Fibroblast of pulmonary artery (primary cell): ENCODE measurements at places on chromosomes 2 and 18.
A peak's percentile ranks its signal among the peaks of the same experiment; 100 is the strongest.

GRCh38 chr2:187403568-187404260 lies 44.3 kb downstream of the CALCRL start:
- DNase-seq = peak; percentile 44

DNA sequence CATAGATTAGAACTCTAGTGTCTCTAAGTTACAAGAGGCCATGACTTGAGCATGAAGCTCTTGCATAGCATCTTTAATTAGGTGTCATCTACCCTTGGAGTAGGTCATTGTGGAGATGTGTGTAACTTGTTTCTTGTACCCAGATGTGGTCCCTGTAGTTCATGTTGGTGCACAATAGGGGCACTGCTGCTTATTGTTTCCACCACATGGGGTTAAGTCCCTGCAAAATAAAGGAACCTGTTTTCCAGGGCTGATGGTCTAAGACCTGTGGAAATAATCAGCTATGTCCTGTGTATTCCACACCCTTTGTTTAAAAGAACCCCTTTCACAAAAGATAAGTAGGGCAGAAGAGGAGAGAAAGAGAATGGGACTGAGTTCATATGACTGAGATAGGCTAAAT lies 28.6 kb downstream of the ASXL3 start:
- DNase-seq = no peak

- DNase-seq = peak; percentile 31
Measured at GRCh38 chr2:226611944-226612318, 187.7 kb downstream of the IRS1 start.

- DNase-seq = no peak
Measured at GRCh38 chr18:54736981-54737380, 91.3 kb upstream of the RAB27B start.

GRCh38 chr2:233061591-233062450 lies 1.7 kb downstream of the INPP5D start:
- no peak for DNase-seq

GRCh38 chr18:26926066-26926675 lies 60.7 kb upstream of the AQP4 start:
- DNase-seq = no peak

GRCh38 chr2:178109813-178110212 lies 2.4 kb upstream of the RBM45 start:
- peak; percentile 68 for DNase-seq

DNA sequence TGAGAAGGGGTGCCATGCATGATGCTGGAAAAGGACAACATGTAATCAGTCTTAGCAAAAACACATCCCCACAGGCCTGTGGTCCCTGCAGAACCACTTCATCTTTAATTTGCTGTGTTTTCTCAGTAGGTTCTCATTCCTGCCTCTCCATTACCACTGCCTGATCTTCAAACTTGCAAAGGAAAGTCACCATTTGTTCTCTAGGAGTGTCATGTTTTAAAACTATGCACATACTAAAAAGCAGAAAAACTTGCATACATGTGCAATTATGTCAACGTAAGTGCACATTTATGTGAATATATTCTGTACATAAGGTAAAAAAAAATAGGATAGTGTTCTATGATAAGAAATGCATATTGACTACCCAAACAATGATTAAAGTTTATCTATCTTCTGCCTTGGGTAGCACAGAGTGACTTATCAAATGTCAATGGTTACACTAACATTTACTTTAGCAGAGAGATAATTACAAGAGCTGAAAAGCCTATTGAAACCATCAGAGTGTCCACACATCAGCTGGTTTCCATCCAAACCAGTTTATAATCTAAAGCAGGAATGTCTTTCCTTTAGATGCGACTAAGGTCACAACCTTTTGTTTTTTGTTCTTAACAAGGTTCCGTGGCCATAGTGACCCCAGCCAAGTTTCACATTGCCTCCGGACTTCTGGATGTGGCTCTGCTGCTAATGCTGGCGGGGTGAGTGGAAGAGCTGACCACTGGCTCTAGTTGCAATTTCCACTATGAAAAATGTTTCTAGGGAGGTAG lies 58.7 kb upstream of the RMDN2 start:
- no peak for DNase-seq

GRCh38 chr2:191565647-191566198 lies 112.2 kb upstream of the NABP1 start:
- no peak for DNase-seq

- no peak for DNase-seq
Measured at GRCh38 chr2:232295971-232296370, 82.6 kb upstream of the ALPP start.

DNA sequence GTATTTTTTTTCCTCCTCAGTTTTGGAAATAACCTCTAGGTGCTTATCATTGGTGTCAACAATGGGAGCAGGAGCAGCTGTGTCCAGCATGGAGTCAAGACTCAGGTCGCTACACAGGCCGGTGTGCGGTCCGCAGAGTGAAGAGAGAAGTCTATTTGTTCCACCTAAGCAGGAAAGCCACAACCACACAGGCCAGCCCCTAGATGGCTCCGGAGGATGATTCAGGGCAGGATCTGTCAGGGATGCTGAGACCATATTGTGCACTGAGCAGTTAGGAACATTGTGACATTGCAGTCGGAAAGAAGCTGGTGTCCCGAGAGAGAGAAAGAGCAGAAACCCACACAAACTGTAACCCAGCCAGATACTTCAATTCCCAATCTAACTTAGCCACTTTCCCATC lies 136.9 kb downstream of the GAREM1 start:
- DNase-seq = no peak

GRCh38 chr18:10771053-10771709 lies 245.4 kb downstream of the NAPG start:
- DNase-seq = peak; percentile 42

DNA sequence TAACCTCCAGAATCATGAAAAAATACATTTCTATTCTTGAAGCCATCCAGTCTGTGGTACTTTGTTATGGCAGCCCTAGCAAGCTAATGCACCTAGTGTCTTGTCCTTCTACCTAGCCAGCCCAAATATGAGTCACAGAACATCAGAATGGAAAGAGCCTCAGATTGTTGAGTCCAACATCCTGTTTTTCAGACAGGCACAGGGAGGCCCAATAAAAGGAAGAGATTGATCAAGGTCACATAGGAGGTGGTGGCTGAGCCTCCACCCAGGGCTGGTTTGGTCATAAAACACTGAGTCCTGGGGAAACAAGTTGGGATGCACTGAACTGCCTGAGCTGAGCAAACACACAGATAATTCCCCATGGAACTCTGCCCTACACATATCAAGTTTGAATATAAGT lies 195.5 kb downstream of the TTC32 start:
- peak; percentile 14 for DNase-seq

- DNase-seq = peak; percentile 71
Measured at GRCh38 chr18:4106407-4107033, 348.6 kb downstream of the DLGAP1 start.

- peak; percentile 20 for DNase-seq
Measured at GRCh38 chr18:29430416-29430815, 1253.5 kb upstream of the CDH2 start.

DNA sequence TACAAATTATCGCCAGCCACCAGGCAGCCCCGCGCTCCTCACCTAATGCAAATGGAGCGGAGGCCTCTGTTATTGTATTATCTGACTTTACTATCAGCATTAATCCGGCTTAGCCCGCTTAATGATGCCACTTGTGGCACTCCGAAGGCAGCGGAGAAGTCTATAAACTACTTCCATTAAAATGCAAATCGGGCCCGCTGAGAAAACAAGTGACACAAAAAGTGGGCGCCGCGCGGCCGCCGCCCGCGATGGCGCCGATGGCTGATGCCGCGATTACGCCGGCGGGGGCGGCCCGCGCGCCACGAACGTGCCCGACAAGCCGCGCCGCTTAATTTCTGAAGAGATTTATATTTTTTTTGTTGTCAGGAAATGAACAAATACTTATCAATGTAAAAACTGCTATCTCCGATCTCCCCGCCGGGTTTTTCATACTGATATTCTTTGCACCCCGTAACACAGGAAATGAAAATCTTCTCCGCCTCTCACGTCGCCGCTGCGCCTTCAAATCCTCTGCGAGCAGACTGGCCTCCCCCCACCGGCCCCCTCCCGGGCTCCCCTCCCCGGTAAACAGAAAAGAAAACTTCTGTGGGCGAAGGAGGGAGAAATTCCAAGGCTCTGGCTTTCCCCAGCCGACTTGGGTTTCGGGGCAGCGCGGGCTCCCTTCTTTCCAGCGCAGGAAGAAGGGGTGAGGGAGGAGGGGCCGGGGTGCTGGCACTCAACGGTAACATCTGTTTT lies 221.8 kb downstream of the INSIG2 start:
- peak; percentile 19 for DNase-seq

- DNase-seq = no peak
Measured at GRCh38 chr2:106195981-106196380, 1.9 kb upstream of the UXS1 start.

GRCh38 chr2:73128841-73129535 lies 16.2 kb upstream of the RAB11FIP5 start:
- DNase-seq = no peak

DNA sequence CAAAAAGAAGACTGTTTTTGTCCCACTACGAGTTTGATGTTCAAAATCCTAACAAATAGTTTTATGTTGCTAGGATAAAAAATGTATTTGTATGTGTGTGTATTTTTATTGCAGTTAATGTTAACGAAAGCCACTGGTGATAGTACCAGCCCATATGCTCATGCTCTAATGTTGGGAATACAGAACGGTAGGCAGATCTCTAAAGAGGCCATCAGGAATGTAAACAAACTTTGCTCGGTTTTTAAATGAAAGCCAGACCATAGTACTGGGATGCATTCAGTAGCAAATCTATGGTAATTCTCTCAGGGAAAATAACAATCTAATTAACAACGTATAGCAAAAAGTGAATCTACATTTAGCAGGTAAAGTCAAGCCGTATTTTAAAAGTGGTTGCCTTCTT lies 208.1 kb downstream of the NEDD4L start:
- DNase-seq = no peak

- DNase-seq = no peak
Measured at GRCh38 chr18:14922031-14922430, 174.1 kb downstream of the ANKRD30B start.

DNA sequence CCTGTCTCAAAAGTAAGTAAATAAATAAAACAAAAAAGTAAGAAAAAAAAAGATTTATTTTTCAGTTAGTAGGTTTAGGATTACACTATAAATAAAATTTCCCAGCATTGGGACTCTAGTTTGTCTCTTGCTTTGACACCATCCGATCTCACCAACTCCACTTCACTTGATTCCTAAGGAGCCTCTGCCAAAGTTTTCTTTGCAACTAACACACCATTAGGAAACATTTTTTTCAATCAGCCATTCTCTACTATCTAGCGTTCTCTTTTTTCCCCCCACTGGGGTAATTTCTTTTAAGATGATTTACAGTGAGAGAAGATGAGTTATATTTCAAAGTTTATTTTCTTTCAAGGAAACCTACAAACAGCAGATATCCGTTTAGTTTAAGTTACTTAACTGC lies 10.6 kb upstream of the NEMP2 start:
- no peak for DNase-seq

DNA sequence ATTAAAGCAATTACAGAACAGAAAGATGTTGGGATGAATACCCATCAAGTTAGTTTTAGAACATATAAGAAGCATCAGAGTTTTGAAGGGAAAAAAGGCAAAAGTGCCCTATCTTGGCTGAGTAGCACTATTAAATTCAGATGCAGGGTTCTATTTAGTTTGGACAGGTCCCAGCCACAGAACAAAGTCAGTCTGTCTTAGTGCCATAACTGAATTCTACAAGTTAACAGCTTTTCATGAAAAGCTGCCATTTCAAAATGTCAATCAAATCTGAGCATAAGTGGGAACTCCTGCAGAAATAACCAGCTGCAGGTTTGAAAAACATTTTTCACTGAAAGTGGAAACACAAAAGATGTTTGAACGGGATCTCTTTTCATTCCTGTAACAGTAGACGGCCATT lies 160.4 kb downstream of the SRBD1 start:
- DNase-seq = no peak

DNA sequence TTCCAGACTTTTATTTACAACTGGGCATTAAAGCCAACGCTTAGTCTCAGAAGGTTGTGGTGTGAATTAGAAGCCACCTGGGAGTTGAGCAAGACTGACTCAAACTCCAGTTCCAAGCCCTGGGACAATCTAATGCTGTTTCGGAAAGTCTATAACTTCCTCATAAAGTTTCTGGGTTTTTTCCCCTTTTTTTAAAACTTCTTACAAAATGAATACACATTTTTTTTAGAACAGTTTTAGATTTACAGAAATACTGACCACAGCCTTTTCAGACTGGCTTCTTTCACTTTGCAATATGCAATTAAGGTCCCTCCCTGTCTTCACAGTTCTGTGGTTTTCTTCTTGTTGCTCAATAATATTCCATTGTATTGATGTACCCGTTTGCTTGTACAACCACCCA lies 115.9 kb upstream of the TWIST2 start:
- DNase-seq = peak; percentile 24
